BJ (cell line): ENCODE measurements at places on chromosomes 6 and 20. TPM values are rescaled to one million over a fixed set of nuclear protein-coding genes. Genes with fewer than 3 reads are reported as not detected.

Gene KIFC1
- polyA plus RNA-seq = 24.2 and 32.4 TPM in 2 replicates

DNA sequence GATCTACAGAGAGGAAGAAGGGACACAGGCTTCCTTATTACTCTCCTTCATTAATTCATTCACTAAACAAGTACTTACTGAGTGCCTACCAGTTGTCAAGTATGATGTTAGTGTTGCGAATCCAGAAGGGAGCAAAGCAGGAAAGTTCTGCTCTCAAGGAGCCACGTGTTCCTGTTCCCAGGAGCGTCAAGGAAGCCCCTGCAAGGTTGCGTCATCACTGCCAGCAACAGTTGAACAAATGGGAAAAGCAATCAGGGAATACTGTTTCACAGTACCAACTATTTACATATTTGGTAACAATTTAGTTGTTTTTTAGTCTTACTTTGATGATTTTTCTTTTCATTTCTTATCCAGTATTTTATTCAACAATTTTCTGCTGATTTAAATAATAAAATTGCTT lies 310.0 kb downstream of the FOXA2 start:
- DNase-seq = no peak

Gene CGA
- polyA plus RNA-seq = 2.5 and 2.6 TPM in 2 replicates

DNA sequence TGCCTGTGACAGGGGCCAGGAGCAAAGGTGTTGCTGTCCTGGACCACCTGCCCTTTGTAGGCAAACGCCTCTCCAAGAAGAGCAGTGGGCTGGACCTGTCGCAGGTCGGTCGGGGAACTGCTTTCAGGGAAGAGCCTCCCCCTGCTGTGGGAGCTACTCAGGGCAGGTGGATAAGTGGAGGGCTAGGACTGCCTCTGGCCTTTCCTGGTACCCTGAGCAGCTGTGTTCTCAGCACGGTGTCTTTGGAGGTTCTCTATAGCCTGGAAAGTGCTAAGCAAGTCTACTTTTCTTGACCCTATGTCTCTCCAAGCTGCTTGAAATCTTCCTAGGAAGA lies 35.0 kb downstream of the BPIFB1 start:
- DNase-seq = no peak

GRCh38 chr6:25553502-25553901 lies 98.5 kb upstream of the SCGN start:
- DNase-seq = peak; percentile 31

Gene TMEM200A
- polyA plus RNA-seq = 6.0 and 9.2 TPM in 2 replicates

DNA sequence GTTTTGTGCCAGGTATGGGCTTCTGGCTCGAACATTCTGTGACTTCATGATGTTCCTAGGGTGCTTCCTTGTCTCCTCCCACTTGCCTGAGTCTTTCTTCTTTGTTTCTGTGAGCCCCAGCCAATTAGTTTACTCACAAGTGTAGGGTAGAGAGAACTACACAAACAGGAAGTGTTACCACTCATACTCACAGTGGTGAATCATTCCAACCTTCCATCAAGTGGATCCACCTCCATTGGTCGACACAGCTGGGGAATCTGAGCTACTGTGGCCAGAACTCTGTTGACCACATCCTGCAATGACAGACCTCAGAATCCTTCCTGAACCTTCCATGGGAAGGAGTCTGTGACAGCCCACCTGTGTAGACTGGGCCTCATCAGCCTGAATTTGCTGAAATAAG lies 76.8 kb downstream of the UNC5CL start:
- peak; percentile 84 for DNase-seq

DNA sequence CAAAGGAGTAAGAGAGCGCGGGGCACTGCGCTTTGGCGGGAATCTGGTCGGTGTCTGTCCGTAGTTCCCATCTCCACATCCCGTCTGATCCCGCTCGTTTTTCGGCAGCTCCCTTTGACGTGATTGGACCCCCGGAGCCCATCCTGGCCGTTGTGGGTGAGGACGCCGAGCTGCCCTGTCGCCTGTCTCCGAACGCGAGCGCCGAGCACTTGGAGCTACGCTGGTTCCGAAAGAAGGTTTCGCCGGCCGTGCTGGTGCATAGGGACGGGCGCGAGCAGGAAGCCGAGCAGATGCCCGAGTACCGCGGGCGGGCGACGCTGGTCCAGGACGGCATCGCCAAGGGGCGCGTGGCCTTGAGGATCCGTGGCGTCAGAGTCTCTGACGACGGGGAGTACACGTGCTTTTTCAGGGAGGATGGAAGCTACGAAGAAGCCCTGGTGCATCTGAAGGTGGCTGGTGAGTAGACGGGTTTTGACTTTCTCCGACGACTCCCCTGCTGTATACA lies 1.4 kb downstream of the BTN1A1 start:
- no peak for DNase-seq

- DNase-seq = no peak
Measured at GRCh38 chr6:151186804-151187330, 52.9 kb upstream of the AKAP12 start.
